ENCODE measurements at places on chromosomes 2 and 18.

GRCh38 chr2:80255918-80256781 lies 48.4 kb downstream of the LRRTM1 start:
- DNase-seq: no peak

GRCh38 chr2:179107737-179108136 lies 57.8 kb upstream of the CCDC141 start:
- DNase-seq: no peak

GRCh38 chr2:167336213-167336612 lies 447.9 kb downstream of the XIRP2 start:
- no peak for DNase-seq

GRCh38 chr2:164794016-164794415 lies 47.6 kb downstream of the COBLL1 start:
- no peak for DNase-seq

- DNase-seq: no peak
These were observed 53.4 kb upstream of the RALBP1 start for GRCh38 chr18:9421901-9422327.

- no peak for DNase-seq
These were observed 47.6 kb downstream of the ALPK2 start for GRCh38 chr18:58581265-58581664.

- no peak for DNase-seq
These were observed 555.9 kb upstream of the HS6ST1 start for GRCh38 chr2:128874608-128875007.

- DNase-seq: no peak
These were observed 12.7 kb upstream of the CREG2 start for GRCh38 chr2:101400048-101400447.

GRCh38 chr2:195320413-195320973 lies 336.5 kb upstream of the SLC39A10 start:
- DNase-seq: no peak

GRCh38 chr2:234293973-234294372 lies 202.9 kb downstream of the ARL4C start:
- no peak for DNase-seq

DNA sequence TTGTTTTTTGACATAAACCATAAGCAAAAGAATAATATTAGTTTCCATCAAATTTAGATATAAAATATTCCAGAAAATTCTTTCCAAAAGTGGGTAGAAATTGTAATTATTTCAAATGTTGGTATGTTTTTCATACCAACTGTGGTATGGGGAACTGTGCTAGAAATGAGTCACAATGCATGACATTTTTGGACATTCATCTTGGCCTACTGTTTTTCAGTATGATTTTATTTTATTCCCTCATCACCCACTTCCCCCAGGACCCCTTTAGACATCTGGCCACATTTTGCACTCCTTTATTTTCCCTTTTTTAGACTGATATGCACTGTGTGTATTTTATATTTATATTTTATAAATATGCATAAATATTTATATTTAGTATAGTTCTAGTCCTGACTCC lies 97.1 kb downstream of the DPP4 start:
- no peak for DNase-seq

DNA sequence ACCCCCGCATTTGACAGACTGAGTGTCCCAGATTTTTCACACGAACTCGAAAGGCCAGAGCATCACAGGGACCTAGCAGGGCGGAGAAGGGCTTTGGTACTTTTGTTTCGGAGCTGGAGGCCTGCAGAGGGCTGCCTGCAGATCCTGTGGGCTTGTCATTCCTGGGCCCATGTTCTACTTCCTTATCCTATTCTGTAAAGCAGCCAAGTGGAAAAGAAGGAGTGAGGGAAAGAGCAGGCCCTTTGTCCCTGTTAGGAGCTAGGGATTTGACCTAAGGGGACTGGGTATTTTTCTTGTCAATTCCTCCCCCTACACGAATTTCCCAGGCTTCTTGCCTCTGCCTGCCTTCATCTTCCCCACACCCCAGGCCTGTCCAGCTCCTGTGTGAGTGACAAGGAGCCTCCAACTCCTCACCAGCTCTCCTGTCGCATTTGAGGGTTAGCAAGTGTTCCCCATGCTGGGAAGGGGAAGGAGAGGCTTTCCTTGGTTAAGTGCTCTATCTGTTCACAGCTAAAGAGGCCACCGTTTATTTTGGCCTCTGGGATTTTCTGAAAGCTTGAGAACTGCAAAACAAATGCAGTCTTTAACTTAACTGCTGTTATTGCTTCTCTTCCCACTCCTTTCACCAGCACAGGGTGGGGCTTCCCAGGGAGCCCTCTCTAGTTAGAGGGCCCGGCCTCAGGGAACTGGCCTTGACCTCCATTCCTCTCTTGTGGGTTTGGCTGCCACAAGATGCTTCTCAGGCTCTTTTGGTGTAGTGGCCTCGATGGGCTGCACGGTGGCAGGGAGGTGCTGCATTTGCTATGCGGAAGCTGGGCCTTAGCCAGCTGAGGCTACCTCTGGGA lies 61.2 kb downstream of the SGPP2 start:
- no peak for DNase-seq

All from hindlimb muscle (tissue), 1 donor.